ENCODE measurements at places on chromosomes 6 and 20.

GRCh38 chr6:36224918-36225461, 28.4 kb downstream of the BRPF3 start:
- DNase-seq, result no peak

- no peak for DNase-seq
These were observed 15.9 kb upstream of the SPAG4 start for GRCh38 chr20:35599776-35600120.

DNA sequence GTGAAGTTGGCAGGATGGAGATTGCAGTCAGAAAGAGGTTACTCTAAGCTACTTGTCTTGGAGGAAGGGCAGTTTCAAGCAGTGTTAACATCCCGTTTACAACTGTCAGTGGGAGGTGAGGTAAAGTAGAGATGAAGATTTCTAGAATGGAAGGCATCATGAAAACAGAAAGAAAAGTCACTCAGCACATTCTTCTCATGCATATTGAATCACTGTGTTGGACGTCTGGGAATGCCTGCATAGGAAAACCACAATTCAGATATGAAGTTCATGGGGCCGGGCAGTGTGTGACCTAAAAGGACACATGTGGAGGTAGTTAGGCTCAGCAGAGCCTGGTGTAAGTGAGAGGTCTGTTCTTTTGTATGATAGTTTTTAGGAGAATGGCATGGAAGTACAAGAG, 73.5 kb upstream of the LAMP5 start:
- DNase-seq, result no peak

- no peak for DNase-seq
These were observed 81.2 kb downstream of the UNC5CL start for GRCh38 chr6:40957616-40958492.

DNA sequence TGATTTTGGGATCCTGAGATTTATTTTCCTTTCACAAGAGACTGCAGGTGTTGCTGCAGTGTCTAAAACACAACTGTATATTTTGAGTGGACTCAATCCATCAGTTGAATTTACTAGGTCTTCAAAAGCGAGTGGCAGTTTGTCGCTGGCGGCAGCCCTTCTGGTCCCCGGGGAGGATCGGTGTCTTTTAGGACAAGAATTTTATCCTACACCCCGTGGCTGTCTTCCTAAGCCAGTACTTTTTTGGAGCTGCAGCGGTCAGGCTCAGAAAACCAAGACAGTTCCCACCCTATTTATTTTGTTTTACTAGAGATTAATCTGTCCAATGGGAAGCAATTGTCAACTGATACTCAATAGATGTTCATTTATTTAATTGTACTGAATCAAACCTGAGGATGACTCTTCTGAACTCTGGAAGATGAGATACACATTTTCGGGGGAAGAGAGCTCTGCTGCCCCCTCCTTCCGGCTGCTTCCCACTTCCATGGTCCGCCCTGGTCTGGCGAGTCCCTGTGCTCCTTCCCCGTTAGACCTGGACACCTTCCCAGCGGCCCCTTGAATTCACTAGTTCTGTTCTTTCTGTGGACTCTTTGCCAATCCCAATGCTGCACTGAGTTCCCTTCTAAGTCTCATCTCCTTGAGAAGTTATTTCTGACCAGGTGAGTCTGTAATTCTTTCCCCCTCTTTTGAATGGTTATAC, 90.6 kb downstream of the ERMARD start:
- no peak for DNase-seq

- no peak for DNase-seq
These were observed 25.8 kb upstream of the TNFRSF21 start for GRCh38 chr6:47335466-47335865.

DNA sequence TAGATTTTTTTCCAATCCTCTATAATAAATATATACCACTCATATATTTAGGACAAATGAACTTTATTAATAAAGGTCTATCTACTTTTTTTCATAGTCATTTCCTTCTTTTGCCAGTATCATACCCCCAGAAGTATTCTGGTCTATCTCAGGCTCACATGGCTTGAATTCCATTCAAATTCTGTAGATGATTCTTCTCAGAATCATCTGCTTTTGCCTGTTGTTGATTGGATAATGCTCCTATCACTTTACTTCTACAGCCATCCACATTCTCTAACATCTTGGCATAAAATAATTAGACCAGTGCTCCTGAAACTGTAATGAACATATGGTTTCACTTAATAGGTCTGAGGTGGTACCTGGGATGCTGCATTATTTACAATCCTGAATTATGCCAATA, 121.2 kb downstream of the GFRAL start:
- no peak for DNase-seq

GRCh38 chr20:54608039-54608745, 132.8 kb downstream of the DOK5 start:
- no peak for DNase-seq

DNA sequence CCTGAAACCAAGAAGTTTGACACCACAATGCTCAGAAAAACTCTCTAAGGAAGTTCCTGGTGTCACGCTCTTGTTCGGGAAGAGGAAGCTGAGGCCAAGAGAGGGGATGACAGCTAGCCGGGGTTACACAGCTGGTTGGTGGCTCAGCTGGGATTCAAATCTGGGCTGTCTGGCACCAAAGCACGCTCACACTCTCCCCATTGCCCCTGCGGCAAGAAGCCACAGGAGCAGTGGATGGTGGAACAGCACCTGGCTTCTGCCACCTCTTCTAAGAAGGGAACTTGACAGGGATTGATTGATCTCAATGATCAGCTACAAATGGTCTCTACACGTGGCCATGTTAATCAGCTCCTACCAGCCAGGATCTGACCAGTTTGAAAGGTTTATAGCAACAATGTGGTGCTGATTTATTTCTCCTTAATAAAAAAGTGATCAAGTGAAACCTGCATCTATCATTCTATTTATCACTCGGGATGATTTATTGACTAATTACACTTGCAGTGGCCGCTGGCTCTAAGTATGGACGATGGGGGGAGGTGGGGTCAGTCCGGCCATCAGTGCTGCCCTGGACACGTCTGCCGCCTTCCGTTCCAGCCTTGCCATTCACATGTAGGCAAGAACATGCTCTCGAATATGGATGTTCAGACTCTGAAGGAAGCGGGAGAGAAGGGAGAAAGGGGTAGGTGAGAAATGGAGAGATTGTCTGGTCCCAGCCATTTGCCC, 71.9 kb upstream of the TOP1 start:
- no peak for DNase-seq

DNA sequence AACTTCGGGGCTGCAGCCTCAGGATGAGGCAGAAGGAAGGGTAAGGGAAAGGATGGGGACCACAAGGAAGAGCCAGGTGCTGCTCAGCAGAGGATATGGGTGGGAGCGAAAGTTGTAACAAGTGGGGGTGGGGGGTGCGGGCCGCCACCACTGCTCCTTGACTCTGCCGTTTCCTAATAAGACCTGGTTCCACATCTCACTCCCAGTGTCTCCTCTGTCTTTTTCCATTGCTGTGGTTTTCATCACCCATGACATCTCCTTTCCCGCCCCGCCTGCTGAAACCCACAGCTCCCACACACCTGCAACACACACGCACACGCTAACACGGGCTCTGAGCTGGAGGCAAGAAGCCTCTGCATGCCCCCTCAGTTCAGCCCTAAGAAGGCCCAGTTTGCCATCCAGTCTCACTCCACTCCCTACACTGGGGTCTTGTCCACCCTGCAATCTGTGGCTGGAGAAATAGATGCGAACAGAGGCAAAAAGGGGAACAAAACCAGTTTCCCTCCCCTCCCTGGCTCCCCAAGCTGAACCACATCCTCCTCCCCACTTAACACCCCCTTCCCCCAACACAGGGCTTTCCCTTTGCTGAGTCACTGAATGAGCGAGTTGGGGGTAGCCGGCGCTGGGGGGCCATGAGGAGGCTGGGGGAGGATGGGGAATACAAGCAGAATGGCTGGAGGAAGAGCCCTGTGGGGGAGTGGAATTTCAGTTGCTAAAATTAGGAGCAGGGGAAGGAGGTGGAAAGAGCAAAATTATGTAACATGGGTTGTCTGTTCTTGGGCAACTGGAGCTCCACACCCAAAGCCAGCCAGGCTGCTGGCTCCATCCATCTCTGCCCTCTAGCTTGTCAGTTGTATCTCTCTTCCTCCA, 11.5 kb downstream of the NFKBIL1 start:
- no peak for DNase-seq

DNA sequence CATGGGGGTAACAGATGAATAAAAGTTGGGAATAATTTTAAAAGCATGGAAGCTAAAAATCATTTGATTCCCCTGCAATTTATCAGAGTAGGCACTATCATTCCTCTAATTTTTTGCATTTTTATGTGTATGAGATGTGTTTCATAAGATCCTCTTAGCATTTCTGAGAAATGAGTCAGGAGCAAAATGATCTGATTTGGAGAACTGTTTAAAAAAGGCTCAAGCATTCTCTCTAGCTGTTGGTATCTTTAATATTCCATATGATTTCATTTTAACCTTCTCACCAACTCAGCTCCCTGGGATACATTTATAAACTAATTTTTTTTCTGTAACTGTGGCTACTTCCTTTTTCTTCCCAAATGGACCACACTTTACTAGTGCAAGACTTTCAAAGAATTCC, 60.9 kb downstream of the MCHR2 start:
- no peak for DNase-seq

GRCh38 chr6:141848029-141848890, 284.5 kb upstream of the GJE1 start:
- no peak for DNase-seq

DNA sequence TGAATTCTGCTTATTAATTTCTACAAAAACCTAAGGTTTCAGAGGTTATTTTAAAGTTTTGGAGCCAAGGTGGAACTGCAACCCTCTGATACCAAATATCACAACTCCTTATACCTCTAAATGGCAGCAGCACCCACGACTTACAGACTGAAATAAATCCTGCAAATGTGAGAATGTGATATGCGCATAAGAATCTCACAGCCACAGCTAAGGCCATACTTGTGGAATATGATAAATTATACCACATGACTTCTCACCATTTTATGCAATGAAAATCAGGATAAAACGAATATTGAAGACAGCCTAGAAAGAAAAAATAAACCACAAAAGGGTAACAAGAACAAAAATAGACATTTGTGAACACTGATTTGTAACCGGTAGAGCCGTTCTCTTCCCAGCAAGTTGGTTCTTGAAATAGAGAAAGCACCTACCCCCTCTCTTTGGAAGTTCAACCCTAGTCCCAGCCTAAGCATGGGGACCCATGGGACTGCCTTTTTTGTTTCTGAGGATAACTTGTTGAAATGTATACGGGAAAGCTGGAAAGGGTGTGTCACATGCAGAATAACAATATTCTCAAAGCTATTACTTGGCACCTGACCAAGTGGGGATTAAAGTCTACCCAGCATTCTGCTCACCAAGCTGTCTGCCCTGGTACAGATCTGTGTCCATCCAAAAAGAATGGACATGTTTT, 47.1 kb upstream of the MCM9 start:
- no peak for DNase-seq

DNA sequence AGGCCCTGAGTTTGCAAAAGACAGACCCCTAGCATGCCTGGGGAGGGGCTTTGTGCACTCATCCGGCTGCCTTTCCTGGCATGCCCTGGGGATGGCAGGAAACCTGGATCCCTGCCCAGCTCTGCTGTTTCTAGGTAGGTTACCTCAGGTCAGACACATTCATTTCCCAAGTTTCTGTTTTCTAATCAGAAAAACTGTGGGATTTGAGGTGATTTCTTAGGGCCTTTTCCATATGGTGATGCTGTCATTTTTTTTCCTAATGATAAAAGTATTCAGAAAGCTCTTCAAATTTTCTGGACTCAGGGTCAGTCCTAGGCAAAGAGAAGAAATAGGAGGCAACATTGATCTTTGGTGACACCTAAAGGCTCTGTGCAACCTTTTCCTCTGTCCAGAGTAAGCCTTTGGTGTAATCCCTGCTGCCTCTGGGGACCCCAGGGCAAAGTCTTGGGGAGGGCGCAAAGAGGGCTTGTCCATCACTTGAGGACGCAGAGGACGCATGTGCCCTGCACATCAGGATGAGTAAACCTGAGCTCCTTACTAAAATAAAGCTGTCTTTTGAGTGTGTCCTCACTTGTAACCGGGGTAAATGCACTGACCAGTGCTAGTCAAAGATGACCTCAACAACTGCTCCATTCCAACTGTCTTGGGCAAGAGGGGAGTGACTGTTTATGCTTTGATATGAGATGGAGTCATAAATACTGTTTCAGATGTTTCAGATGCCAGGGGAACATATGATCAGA, 13.5 kb upstream of the TRAM2 start:
- DNase-seq, result no peak

DNA sequence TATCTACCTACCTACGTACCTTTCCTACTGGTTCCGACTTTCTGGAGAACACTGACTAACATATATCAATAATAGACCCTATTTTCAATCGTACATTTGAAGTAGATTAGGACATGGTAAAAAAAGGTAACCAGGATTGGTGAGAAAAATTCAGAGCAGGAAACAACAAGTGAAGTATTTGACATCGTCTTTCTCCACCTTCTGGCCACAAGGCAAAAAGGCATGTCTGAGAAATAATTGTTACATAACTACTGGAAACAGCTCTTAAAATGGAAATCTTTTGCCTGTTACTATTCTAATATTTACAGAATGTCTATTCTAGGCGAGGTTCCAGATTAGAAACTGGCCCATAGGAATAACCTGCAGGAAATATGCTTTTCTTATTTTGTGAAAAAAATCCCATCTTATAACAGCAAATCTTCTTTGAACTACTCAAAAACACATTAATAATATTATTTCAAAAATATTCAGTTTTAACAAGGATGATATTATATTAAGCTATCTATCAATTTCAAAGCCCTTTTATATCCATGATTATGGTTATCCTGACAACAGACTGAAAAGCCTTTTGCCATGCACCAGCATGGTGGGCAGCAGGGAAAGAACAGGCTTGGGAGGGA, 80.8 kb downstream of the RCAN2 start:
- DNase-seq, result no peak

DNA sequence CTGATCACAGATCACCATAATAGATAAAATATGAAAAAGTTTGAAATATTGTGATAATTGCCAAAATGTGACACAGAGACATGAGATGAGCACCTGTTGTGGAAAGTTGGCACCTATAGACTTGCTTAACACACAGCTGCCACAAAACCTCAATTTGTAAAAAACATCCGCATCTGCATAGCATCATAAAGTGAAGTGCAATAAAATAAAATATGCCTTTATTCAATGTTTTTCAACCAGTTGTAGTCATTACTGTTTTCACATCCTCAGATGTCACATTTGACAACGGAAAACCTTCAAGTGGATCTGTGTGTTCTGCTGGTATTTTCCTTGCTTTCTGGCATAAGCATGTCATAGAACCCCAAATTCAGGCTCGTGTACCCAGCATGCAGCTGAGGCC, 50.2 kb upstream of the IFNGR1 start:
- DNase-seq, result no peak

GRCh38 chr6:52649536-52650160, 21.3 kb upstream of the TMEM14A start:
- no peak for DNase-seq

Measured in stimulated activated CD8-positive, alpha-beta memory T cell treated with anti-CD3 and anti-CD28 coated beads, Interleukin-15, amount 100 ng/mL, for 4 hours (primary cell).